ENCODE measurements at places on chromosomes 6 and 20.

DNA sequence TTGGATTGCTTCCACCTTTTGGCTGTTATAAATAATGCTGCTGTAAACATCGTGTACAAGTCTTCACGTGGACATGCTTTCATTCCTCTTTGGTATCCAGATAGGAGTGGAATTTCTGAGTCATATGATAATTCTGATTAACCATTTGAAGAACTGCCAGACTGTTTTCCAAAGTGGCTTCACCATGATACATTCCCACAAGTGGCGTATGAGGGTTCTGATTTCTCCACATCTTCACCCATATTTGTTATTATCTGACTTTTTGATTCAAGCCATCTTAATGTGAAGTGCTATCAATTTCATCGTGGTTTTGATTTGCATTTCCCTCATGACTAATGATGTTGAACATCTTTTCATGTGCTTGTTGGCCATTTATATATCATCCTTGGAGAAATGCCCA lies 2.9 kb upstream of the SNRPB start:
- no peak for DNase-seq

GRCh38 chr20:60272790-60273189 lies 314.6 kb downstream of the CDH26 start:
- no peak for DNase-seq

DNA sequence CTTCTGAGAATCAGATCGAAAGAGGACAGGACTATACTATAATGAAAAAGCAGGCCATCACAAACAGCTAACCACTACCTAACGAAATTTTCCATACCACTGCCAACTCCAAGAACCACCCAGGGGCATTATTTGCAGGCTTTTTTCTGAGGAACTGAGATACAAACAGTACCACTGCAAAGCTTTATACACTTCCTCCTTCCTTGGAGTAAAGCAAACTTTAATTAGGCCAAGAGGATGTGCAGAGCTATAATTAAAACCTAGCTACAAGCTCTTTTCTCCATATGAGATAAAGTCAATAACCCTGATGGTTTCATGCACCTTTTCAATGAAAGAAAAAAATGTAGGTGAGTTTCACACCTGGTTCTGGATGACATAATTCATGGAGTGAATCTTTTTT lies 68.5 kb downstream of the ELOVL5 start:
- no peak for DNase-seq

DNA sequence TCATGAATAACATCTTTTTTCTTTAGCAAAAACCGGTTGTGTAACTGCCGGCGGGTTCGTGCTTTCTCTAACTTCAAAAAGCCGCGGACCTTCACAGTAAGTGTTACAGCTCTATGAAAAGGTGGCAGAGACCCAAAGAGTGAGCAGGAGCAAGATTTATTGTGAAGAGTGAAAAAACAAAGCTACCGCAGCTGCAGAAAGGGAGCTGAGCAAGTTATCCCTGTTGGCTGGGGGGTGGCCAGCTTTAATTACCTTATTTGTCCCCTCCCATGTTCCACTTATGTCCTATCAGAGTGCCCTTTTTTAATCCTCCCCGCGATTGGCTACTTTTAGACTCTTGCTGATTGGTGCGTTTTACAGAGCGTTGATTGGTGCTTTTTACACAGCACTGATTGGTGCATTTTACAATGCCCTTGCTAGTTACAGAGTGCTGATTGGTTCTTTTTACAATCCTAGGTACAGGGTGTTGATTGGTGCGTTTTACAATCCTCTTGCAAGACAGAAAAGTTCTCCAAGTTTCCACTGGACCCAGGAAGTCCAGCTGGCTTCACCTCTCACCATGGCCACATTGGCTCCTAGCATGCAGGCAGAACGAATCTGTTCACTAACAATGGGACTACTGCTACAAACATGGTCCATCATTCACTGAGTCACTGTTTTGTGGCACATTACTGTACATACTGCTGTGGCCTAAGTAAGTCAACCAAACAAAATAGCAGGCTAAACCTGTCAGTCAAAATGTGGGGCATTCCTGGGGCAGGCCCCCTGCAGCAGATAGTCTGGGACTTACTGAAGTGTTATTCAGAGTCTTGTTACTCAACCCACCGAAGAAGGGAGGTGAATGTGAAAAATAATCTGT lies 52.8 kb downstream of the MYLIP start:
- no peak for DNase-seq

DNA sequence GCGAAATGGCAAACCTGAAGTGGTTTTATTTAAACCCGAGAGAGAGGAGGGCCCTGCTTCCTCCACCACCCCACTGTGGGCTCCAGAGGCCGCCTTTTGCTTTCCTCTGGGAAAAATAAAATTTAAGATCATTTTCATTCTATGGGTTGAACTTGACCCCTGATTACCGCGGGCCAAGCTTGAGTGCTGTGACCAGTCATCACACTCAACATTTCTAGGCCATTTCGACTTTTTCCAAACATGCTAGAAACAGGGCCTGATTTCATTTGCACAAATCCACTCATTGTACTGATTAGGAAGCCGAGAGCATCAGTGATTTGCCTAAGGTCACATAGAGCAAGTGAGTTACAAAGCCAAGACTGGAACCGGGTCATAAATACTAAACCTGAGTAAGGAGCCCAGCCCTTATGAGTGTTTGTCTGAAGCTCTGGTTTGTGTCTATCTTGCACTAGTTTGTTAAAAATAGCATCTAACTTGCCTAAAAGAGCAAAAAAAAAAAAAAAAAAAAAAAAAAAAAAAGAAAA lies 179.7 kb downstream of the DLL1 start:
- DNase-seq: no peak

All from T-helper 22 cell (primary cell).